ENCODE measurements at places on chromosomes 11 and 22.

DNA sequence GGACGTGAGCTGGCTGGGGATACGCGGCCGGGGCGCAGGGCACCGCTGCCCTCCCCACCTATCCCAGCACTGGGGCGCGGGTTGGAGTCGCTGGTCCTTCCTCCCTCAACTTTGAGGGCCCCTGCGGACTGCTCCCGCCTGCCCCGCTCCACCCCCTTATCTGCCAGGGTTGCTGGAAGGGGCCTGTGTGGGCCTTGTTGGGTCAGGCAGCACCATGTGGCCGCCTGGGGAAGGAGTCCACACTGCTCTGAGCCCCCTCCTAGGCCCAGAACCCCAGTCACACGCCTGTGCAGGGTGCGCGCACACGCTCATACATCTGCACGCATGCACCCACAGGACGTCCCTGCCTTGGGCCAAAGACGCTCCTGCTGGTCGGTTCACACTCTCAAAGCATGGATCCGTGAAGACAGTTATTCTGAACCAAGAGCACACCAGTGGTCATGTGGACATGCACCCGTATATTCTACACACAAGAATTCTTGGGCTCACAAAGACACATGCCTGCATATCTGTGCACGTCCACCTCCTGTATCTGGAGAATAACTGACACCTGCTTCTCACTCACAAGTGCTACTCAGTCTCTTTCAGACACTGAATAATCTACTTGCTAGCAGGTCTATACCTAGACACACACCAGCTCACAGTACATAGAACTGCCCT is 710 bp downstream of the TUB start:
- no peak for DNase-seq

DNA sequence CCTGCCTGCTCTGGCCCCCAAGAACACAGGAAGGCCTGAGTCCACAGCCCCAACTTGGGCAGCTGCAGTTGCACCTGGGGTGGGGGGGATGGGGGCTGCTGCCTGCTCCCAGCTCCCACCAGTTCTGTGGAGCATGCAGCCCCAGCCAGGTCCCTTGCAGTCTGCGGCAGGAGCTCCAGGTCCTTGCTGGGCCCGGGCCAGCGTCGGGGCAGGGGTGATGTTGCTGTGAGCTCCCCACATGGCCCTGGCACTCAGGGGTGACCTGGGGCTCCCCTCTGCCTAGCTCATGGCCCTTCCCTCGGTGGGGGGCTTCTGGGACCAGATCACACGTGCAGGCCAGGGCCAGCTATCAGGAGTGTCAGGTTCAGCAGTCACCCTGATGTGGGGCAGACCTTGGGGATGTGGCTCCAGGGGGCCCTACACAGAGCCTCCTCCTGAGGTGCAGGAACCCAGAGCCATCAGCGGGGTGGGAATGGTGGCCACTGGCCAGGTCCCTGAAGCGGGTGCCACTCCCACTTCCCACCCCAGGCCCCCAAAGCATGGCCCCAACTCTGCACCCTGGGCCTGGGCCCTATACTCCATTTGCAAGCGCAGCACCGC is 10.4 kb upstream of the MED17 start:
- no peak for DNase-seq

DNA sequence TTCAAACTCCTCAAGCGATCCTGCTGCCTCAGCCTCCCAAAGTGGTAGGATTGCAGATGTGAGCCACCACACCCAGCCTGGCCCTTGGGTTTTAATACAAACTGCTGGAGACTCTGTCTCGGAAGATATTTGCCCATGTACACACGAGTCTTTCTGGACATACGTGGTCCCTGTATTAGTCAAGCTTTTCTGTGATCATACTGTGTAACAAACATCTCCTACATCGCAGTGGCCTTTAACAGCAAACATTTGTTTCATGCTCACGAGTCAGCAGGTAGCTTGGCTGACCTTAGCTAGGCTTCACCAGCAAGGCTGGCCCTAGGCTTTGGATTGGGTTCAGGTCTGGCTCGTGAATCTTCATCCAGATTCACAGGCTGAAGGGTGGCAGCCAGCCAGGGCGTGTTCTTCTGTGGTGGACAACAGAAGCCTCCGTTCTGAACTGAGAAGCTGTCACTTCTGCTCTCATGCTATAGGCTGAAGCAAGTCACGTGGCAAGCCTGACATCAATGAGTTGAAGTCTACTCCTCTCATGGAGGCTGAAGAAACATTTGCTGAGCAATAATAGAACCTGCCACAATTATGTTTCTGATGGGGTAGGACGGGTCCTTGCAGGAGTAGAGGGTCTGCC is 8.8 kb downstream of the KIAA1671 start:
- DNase-seq, result no peak

GRCh38 chr11:29844701-29845379 is 172.0 kb downstream of the KCNA4 start:
- no peak for DNase-seq

GRCh38 chr11:130370845-130371590 is 56.3 kb upstream of the ZBTB44 start:
- no peak for DNase-seq

DNA sequence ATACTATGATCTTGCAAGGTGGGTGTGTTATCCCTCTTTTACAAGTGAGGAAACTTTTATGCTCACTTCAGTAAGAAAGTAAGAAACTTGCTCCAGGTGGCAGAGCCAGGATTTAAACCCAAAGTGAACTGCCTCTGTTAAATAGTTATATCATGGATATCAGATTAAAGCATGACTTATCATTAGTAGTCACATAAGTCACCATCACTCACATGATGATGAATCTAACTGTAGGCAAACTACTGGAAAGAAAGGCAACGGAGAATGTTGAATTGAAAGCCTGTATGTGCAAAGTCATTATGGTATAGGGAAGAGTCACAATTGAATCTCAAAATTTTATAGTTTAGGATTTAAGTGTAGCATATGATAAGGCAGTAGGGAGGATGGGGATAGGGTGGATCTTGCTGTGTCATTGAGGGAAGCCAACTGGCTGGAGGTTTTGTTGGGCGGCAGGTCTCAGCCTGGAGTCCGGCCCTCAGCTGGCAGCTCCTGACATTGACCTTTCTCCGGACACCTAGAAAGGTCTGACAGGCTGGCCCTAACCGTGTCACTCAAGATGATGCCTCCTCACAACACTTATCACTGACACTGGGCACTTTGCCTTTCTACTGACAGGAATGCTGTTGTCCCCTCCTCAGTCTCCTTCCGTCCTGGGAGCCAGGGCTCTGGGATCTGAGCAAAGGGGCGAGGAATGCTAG is 98.3 kb downstream of the EMSY start:
- peak; percentile 14 for DNase-seq

DNA sequence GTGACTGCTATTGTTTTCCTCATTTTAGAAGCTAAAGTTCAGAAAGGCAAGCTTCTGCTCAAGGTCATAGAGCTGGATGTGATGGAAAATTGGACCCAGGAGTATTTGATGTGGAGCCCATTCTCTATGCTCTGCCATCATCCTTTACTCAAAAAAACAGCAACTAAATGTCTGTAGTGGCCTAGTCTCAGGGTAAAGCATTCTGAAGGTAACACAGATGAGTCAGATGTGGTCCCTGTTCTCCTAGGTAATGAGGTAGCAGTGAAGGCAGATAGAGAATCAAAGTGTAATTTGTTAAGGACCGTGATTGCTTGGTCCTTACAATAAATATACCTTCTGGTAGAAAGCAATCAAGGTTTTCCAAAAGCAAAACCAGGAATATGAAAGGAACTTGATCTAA is 84.4 kb upstream of the SPON1 start:
- no peak for DNase-seq

GRCh38 chr11:75574698-75575602 is 12.9 kb downstream of the SERPINH1 start:
- DNase-seq, result no peak

DNA sequence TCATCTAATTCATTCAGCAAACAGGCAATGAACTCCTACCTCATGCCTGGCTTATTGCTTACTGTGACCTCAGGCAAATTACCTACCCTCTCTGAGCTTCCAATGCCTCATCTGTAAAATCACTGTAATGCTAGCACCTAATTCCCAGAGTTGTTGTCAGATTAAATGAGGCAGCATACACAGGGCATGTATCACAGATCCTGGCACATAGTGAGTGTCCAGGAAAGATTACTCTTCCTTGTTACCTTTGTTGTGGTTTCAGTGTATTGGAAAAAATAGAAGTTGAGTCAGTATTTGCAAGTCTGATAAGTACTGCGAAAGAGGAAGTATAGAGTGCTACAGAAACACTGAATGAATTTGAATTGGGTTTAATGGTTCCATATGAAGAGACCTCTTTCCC is 26.4 kb upstream of the LRRC55 start:
- DNase-seq, result no peak

DNA sequence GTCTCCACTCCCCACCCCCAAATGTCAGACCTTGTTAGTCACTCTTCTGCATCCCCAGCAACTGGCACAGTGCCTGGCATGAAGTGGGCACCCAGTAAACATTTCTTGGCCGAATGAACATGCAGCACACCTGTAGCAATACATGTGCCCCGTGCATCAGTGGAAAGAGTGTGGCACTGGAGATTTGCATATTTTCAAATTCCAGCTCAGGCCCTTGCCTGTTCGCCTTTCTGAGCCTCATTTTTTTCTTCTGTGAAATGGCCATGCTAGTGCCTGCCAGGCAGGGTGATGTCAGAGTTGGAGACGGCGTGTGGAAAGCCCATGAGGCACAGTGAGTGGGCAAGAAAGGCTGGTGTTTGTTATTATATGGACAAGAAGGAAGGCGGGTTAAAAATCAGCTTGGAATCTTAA is 38.7 kb downstream of the CD82 start:
- DNase-seq, result no peak

GRCh38 chr11:14641801-14642200 is 1.8 kb upstream of the PDE3B start:
- no peak for DNase-seq

GRCh38 chr22:45626198-45626651 is 45.4 kb upstream of the ATXN10 start:
- peak; percentile 25 for DNase-seq

DNA sequence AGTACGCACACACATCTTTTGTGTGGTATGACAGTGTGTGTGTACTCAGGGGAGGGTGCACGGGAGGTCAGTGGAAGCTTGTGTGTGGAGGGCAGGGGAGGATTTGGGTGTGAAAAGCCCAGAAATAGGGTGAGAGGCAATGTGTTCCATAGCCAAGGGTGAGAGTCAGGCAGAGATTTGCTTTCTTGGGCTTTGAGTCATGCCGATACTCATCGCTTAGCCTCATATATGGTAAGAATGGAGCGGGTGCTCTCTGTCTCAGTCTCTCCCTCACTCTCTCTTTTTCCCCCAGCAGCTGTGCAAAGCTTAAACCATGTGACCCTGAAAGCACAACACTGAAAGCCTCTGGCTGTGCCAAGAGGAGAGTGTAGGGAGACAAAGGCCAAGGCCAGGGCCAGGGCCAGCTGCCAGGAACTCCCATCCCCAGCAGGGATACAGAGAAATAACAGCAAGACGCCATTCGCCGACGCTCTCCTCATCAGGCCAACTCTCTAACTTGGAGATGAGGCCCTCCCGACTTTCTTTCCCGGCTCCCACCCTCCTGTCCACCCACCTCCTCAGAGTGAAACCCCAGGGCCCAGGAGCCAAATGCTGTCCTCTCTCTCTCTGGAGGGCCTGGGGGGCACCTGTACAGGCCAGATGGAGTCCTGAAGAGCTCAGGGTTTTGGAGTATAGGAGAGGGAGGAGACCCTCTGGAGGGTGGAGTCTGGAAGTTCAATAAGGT is 20.3 kb upstream of the MICAL3 start:
- no peak for DNase-seq

DNA sequence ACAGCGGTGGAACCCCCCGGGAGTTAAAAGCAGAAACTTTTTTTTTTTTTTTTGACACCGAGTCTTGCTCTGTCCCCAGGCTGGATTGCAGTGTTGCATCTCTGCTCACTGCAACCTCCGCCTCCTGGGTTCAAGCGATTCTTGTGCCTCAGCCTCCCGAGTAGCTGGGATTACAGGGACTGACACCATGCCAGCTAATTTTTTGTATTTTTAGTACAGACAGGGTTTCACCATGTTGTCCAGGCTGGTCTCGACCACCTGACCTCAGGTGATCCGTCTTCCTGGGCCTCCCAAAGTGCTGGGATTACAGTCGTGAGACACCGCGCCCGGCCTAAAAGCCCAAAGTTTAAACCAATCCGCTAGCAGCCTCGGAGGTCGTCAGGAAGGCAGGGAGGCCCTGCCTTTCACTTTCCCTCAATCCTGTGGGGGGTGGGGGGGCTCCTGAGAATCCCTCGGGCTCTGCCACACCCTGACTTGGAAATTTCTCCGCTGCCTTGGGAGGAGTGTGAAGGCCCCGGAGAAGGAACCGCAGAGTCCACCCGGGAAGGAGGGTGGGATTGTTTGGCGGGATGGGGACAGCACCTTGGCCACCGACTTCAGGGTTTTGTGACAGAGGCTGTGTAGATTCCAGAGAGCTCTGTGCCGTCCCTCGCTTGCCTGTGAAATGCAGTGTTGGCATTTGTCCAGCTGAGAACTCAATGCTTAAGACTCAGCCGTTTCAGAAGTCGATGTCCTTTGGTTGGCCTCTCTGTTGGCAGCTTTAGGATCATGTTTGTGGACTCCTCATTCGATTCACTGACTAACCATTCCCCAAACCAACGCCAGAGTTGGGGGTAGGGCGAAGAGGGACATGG is 1.0 kb downstream of the ARHGAP8 start:
- DNase-seq, result no peak

GRCh38 chr11:111937461-111937769 is 272 bp downstream of the DIXDC1 start:
- DNase-seq, result no peak

DNA sequence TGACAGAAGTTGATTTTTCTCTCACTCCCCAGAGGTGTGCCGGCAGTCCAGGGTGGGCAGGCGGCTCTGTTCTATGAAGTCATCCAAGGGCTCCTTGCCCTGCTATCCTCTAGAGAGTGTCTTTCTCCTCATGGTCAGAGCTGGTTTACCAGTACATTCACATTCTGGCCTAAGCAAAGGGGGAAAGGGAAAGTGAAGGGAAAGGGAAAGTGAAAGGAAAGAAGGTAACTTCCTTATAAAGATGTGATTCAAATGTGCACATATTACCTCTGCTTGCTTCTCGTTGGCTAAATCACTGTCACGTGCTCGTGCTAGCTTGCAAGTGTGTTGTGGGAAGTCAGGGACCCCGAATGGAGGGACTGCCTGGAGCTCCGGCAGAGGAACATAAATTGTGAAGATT is 2.9 kb upstream of the HTATIP2 start:
- DNase-seq, result peak; percentile 58

DNA sequence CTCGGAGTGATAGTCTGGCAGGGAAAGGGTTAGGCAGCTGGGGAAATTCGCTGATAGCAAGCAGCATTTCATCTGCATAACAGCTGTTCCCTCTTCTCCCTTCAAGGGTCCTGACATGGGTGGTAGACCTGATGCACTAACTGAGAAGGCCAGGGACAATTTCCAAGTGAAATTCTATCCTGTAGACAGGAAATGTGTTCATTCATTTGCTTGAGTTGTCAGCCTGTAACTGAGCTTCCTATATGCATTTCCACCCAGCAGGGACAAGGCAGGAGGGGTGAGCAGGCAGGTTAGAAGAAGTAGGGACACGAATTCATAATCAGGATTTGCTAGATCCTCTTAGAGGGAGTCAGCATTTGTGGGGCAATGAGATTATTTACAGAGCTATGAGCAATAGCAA is 154.3 kb upstream of the NCAM1 start:
- DNase-seq, result no peak

DNA sequence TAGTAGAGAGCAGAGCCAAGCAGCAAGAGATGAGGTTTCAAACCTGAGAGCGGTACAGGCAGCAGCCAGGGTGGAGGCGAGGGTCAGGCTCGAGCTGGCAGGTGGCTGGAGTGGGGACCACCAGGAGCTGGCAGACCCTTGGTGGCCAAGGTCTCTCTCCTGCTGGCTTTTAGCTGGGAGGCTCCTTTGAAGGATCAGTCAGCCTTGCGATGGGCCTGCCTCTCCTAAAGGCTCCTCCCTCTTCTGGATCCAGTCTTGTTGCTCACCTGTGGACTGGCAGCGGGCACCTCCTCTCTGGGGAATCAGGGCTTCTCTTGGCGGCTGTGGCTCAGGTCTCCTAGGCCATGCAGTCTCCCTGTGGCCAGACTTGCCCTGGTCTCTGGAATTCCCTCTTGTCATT is 24.8 kb downstream of the TPST2 start:
- no peak for DNase-seq

Data from RCC 7860 (cell line).